ENCODE measurements at places on chromosomes 16 and 17. TPM values are rescaled to one million over a fixed set of nuclear protein-coding genes. Genes with fewer than 3 reads are reported as not detected.
A peak's percentile ranks its signal among the peaks of the same experiment; 100 is the strongest.

- peak; percentile 74 for DNase-seq
These were observed 42.8 kb upstream of the ZC3H18 start for GRCh38 chr16:88527186-88527936.

DNA sequence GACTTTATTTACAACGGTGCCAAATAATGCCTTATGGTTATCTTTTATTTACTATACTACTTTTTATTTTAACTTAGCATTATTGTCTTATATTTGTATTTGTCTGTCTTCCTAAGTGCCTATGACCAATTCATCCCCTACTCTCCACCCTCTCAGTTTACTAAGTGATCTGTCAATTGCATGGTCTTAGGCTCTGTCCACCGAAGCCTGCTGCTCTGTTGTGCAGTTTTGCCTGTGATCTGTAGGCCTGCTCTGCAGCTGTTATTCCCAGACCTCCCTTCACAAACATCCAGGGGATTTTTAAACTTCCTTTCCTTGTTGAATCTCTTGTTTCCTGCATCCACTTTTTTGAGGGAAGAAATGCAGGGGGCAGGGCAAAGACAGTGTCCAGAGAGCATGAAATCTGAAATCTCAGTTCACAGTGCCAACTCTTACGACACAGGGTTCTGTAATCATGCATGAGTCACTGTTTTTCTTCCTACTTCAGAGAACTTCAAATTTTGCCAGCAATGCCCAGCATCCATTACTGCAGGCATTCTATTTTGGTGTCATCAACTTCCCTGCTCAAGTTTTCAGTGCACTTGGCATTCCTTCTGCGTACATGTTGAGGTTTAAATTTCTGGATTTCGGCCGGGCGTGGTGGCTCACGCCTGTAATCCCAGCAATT is 11.4 kb downstream of the SLFN5 start:
- DNase-seq: no peak

DNA sequence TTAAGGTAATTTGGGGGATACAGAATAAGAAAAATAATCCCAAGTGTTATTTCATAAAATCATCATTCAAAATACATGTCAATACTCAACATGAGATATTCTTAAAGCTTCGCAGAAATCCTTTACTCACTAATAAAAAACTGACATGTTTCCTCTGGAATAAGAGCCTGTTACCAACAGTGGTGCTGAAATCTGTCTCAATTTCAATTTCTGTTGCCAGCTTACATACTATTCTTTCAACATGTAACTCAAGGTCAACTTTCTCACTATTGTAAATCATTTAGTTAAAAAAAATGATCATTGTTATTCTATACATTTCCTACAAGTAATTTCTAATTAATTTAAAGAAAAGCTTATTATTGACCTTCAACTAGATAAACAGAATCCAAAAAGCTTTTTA is 67.9 kb downstream of the CEP95 start:
- no peak for DNase-seq

DNA sequence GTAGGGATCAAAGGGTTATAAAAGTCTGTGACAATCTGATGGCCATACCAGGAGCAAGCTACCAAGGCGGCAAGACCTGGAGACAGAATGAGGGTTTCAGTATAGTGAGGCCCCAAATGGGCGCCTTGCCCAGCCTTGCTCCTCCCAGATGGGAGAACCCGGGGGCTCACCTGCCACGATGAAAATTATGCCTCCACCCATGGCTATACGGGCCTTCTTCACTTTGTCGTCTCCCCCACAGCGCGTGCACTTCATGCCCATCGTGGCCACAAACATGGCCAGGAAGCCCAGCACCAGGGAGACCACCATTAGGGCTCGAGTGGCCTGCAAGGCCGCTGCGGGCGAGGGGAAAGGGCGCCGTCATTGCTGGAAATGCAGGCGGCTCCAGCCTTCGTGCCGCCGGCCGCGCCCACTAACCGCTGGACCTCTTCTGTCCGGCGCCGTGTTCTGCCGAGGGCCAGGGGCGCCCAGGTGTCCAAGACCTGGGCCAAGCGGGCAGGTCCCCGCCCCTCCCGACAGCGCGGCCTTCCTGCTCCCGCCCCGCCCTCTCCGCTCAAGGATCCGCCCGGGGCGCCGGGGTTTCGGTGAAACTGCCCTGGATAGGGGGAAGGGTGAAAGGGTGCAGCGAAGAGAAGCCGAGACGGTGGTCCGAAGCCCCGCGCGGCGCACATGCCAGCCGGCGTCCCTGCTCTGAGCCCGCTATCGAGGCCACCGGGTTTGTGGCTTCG is 1.5 kb downstream of the CLDN7 start:
- DNase-seq: peak; percentile 68

The MYH1 gene
- total RNA-seq: not detected

The CCDC92B gene
- 1.0 TPM for total RNA-seq

The POLR2C gene
- total RNA-seq: 58.9 TPM

The SNF8 gene
- total RNA-seq: 110 TPM

DNA sequence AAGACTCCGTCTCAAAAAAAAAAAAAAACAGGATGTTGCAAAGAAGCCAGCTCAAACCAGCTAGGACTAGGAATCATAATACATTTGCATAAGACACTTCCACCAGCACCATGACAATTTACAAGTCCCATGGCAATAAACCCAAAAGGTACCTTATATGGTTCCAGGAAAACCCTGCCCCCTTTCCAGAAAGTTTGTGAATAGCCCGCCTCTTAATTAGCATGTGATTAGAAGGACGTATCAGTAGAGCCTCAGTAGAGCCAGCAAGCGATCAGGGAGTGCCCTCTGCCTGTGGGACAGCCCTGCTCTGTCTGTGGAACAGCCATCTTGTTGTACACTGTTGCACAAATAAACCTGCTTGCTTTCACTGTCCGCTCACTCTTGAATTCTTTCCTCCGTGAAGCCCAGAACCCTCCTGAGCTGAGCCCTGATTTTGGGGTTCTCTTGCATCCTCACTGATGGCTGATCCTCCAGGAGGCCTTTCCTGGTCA is 14.0 kb downstream of the NUPR1 start:
- DNase-seq: no peak

The KRTAP9-2 gene
- not detected for total RNA-seq

GRCh38 chr16:83692224-83692623 is 115.6 kb upstream of the HSBP1 start:
- no peak for DNase-seq

- DNase-seq: no peak
These were observed 79.8 kb downstream of the JPH3 start for GRCh38 chr16:87681981-87682570.

GRCh38 chr16:50602531-50603205 is 54.5 kb downstream of the NKD1 start:
- no peak for DNase-seq

GRCh38 chr16:85129876-85130704 is 17.8 kb upstream of the CIBAR2 start:
- DNase-seq: peak; percentile 90

- DNase-seq: no peak
These were observed 7.0 kb downstream of the TMC8 start for GRCh38 chr17:78137392-78138203.

The CTRB2 gene
- not detected for total RNA-seq

The ATP1B2 gene
- 7.6 TPM for total RNA-seq

- no peak for DNase-seq
These were observed 2.1 kb downstream of the SSTR2 start for GRCh38 chr17:73166731-73167581.

- DNase-seq: peak; percentile 29
These were observed 483 bp downstream of the LLGL2 start for GRCh38 chr17:75525806-75526554.

The KIF19 gene
- 0.85 TPM for total RNA-seq

The AIPL1 gene
- not detected for total RNA-seq

The PIRT gene
- not detected for total RNA-seq

Measured in kidney (tissue), 22 donors.